Right cardiac atrium (tissue), 5 donors: ENCODE measurements at places on chromosomes 7 and 10. TPM values are rescaled to one million over a fixed set of nuclear protein-coding genes. Genes with fewer than 3 reads are reported as not detected.

DNA sequence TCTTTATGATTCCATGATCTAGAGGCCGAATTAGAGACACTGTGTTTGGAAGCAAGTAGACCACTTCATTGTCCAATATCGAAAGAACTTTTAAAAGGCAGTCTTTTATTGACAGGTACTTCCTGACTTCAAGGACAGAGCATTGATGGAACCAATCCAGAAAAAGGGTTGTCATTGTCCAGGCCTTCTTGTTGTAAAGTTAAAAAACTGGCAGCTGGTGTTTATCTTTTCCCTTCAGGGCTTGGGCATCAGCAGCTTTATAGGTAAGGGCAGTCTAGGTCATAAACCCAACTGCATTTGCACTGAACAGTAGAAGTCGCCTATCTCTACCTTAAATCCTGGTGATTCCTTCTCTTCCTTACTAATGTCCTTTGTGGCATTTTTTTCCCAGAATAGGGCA lies 95.6 kb downstream of the ST7 start:
- DNase-seq = no peak

DNA sequence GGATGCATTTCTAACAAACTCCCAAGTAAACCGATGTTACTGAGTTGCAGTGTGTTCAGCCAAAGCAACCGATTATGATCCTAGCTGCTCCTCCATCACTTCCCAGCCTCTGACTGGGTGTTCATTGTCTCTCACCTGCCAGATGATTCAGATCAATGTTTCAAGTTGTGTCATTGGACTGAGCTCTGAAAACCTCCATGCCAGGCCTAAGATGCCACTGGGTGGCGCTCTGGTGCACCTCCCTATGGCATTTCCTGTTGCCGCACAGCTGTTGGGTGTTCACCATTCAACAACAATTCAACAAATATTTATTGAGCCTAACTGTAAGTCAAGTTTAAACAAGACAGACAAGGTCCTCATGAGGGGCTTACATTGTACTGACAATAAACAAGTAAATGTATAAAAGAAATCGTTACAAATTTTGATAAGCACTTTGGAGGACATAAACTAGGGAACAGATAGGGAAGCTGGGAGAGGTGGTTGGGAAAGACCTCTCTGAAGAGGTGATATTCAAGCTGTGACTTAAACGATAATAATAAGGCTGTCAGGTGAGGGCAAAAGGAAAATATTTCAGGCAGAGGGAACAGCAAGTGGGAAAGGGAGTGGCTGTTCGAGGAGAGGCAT lies 22.8 kb downstream of the RGR start:
- DNase-seq = peak; percentile 68

- no peak for DNase-seq
Measured at GRCh38 chr10:71281646-71282322, 37.3 kb upstream of the SLC29A3 start.

DNA sequence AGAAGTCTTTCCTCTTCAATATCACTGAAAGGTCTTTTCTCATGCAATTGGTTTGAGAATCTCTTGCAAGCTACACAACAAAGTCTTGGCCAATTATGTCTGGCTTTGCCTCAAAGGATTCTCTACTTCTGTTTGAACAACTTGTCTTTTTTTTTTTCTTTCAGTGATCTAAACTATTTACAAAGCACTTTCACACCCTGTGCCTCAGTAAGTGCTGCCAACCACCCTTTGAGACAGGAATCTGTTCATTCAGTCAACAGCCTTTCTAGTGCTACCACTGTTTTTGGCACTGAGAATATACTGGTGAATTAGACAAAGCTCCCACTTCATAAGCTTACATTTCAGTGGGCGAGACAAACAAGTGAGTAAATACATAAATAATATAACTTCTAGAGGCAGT lies 26.9 kb upstream of the SDK1 start:
- no peak for DNase-seq

- DNase-seq = no peak
Measured at GRCh38 chr7:139563856-139564255, 40.4 kb downstream of the CLEC2L start.

GRCh38 chr7:825386-825785 lies 6.9 kb upstream of the SUN1 start:
- DNase-seq = no peak

DNA sequence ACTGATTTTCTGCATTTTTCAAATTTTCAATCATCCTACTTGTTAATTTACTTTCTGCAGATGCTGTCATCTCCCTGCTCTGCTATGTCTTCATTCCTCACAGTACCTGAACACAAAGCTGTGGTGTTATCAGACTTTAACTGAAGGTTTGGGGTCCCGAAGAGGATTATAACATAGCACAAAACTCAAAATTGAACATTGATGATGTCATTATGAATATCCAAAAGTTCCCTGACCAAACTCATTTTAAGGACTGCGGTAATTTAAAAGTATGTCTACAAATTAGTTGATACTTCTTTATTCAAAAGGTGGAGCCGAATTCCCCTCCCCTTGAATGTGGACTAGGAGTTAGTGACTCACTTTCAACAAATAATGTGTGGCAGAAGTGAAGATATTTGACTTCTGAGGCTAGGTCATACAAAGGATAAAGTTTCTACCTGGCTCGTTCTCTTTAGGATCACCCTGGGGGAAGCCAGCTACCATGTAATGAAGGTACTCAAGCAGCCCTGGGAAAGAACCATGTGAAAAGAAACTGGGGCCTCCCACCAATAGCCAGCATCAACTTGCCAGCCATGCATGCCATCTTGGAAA lies 6.4 kb upstream of the ENTPD7 start:
- DNase-seq = no peak

CLRN3 gene
- not detected for polyA plus RNA-seq

GRCh38 chr7:2142386-2142785 lies 90.4 kb downstream of the MAD1L1 start:
- peak; percentile 64 for DNase-seq

GRCh38 chr10:29317423-29318021 lies 28.7 kb downstream of the LYZL1 start:
- no peak for DNase-seq

GRCh38 chr10:103546401-103546800 lies 52.9 kb downstream of the NEURL1 start:
- peak; percentile 1 for DNase-seq

- no peak for DNase-seq
Measured at GRCh38 chr10:75472685-75473084, 41.3 kb downstream of the LRMDA start.

WEE2 gene
- polyA plus RNA-seq = not detected

- no peak for DNase-seq
Measured at GRCh38 chr10:44870031-44870430, 41.1 kb upstream of the TMEM72 start.

NME8 gene
- polyA plus RNA-seq = not detected

- DNase-seq = no peak
Measured at GRCh38 chr7:73708961-73709549, 10.4 kb downstream of the STX1A start.

- DNase-seq = no peak
Measured at GRCh38 chr10:24382045-24382444, 173.1 kb downstream of the KIAA1217 start.

UNC5B gene
- polyA plus RNA-seq = 12.4 TPM

MMD2 gene
- polyA plus RNA-seq = not detected

DNA sequence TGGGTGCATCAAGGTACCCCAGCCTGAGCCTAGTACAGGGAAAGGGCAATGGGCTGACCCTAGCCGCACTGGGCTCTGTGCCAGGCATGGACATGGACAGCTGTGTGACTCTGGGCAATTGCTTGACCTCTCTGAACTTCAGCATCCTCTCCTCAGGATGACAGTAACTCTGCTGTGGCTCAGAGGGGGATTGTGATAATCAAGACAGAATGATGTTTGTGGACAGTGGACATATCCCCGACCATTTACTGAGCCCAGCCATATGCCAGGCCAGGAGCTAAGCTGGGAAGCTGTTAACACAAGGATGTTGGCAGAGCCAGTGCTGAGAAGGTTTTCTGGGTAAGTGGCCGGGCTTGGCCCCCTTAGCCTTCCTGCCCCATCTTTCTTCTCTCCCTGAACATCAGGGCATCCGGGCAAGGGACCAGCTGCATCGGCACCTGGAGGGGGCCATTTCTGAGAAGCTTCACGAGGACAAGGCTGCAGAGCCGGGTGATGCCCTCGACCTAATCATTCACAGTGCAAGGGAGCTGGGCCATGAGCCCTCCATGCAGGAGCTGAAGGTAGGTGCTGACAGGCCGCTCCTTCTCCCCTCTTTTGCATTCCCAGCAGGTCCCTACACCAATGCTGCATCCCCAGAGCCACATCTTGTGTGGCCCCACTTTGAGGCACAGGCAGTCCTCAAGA lies 3.5 kb downstream of the CYP26C1 start:
- DNase-seq = no peak

DNA sequence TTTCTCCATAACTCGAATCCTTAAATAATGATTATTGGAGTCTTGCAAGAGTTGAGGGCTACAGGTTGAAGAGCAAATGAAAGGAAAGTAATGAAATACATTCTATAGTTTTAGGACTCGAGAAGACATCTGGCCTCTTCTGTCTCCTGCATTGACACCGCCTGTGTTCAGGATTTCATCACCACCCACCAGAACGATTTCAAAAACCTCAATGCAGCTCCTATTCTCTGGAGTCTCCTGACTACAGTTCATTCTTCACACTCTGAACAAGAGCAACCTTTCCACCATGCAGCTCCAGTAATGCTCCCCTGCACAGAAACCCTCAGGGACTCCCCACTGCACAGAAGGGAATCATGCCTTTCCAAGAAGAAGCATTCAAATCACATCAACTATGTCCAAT lies 5.5 kb downstream of the IL15RA start:
- no peak for DNase-seq
